ENCODE measurements at places on chromosomes 1 and 21. TPM values are rescaled to one million over a fixed set of nuclear protein-coding genes. Genes with fewer than 3 reads are reported as not detected.
A peak's percentile ranks its signal among the peaks of the same experiment; 100 is the strongest.

Gene NPR1
- 1.4 TPM for total RNA-seq

Gene TEX38
- not detected for total RNA-seq

Gene FBXO42
- total RNA-seq = 11.3 TPM

DNA sequence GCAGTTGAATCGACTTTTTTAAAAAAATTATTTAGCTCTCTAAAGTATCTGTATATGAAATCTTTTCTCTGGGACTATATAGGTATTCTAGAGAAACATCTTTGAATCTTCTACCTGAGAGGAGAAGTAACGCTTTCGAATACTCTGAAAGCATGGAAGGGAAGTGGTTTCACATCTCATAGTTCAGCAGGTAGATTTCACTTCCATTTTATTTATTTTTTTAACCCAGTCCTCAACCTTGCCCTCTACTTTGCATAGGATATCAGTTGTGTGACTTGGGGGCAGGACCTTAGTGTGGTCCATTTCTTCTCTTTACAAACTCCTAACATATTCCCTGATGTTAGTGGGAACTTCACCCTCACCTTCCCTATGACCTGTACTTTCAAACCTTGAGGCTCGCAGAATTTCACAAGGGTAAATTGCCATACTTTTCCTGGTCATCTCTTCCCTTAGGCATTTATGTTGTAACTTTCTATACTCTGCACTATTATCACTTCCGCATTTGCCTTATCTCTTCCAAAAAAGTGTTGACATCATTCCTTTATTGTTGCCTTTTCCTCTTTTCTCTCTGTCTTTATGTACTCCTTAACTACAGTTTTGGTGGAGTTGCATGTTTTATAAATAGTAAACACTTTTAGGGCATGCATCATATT lies 1208.5 kb upstream of the ADGRL4 start:
- H3K4me3 ChIP-seq = no peak overlapping the region
- H3K27me3 ChIP-seq = no peaks in the 10 kb centered on the region
- H3K36me3 ChIP-seq = no peaks in the 10 kb centered on the region
- no peak overlapping the region for H3K27ac ChIP-seq
- H3K4me1 ChIP-seq = no peaks in the 10 kb centered on the region

DNA sequence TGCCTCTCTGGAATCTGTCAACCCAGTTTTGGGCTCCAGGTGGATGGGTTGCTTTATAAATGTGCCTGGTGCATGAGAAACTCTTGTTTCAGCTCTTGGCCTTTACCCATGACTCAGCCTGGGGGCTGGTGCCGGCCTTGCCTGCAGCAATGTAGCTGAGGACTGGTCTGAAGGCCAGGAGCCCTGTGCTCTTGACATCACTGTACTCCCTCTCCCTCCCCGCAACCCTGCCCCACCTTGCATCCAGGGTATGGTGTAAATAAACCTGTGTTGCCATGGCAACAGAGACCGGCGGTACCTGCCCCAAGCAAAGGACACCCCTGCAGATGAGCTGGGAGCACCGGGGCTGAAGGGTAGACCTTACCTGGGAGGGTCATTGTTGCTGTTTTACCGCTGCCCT lies 13.3 kb downstream of the FAM151A start:
- no peaks in the 10 kb centered on the region for H3K27me3 ChIP-seq
- H3K4me3 ChIP-seq = no peak overlapping the region
- DNase-seq = no peak
- H3K4me1 ChIP-seq = peaks cover 11% of the 10 kb centered on the region
- H3K27ac ChIP-seq = no peak overlapping the region
- H3K36me3 ChIP-seq = no peaks in the 10 kb centered on the region

- H3K4me1 ChIP-seq = no peaks in the 10 kb centered on the region
- H3K27ac ChIP-seq = no peak overlapping the region
- no peak for DNase-seq
- H3K4me3 ChIP-seq = no peak overlapping the region
Observed at GRCh38 chr1:243727503-243728203, 122.4 kb downstream of the AKT3 start.

DNA sequence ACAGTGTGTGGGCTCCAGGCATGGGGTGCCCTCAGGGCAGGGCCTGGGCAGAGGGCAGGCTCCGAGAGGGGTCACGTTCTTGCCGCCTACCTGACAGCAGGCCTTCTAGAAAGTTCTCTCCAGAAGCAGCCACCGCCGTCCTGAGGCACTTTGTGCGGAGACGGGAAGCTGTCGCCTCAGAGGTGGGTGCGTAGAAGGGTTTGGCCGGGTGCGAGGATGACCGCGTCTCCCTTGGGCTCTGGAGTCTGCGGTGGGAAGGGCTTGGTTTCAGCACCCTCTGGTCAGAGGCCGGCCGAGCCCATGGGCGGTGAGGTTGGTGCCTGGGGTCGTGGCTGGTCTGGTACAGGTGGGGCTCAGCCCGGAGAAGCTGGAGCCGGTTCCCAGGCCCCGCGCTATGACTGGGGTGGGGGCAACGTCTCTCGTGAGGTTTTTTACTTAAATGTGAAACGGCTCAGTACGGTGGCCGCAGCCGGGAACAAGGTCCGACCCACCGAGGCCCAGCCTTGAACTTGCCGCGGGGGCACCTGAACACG lies 10.1 kb upstream of the TTLL10 start:
- peak overlapping the region; percentile 82 for H3K4me3 ChIP-seq
- H3K36me3 ChIP-seq = no peaks in the 10 kb centered on the region
- peak overlapping the region; percentile 81 for H3K27ac ChIP-seq

GRCh38 chr1:6956488-6957159 lies 171.4 kb downstream of the CAMTA1 start:
- H3K36me3 ChIP-seq = no peaks in the 10 kb centered on the region
- no peak overlapping the region for H3K27ac ChIP-seq
- no peak for DNase-seq
- no peaks in the 10 kb centered on the region for H3K27me3 ChIP-seq
- no peak overlapping the region for H3K4me3 ChIP-seq

DNA sequence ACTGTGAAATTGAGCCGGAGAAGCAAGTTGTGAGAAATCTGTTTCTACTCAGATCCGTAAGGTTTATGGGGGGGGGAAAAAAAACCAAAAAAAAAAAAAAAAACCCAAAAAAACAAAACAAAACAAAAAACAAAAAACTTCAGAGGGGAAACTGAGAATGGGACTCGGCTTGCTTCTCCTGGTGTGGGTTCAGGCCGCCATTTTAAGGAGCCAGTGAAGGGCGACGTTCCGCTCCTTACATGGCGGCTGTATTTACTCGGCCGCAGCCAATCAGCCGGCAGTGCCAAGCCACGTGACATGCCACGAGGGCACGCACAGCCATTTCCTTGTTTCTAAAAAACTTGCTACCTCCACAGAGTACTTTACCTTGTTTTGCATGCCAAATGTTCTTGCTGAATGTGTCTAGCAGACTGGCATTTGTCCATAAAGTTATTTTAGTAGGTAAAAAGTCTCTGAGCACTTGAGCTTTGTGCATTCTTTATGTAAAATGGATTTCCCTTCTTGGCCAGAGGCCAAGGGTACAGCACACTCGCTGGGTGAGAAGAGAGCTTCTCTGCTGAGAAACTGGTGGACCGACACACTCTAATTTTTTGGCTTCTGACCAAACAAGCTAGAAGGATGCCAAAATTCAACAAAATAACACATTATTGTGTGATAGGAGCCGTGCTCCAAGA lies 101.8 kb downstream of the NFIA start:
- H3K27me3 ChIP-seq = no peaks in the 10 kb centered on the region
- H3K27ac ChIP-seq = no peak overlapping the region
- no peaks in the 10 kb centered on the region for H3K36me3 ChIP-seq
- H3K4me3 ChIP-seq = no peak overlapping the region
- peak; percentile 50 for DNase-seq
- H3K4me1 ChIP-seq = no peaks in the 10 kb centered on the region

GRCh38 chr21:25578056-25578961 lies 29.0 kb downstream of the MRPL39 start:
- no peaks in the 10 kb centered on the region for H3K27me3 ChIP-seq
- no peak overlapping the region for H3K27ac ChIP-seq
- H3K4me1 ChIP-seq = no peaks in the 10 kb centered on the region
- H3K36me3 ChIP-seq = no peaks in the 10 kb centered on the region
- H3K4me3 ChIP-seq = no peak overlapping the region
- no peak for DNase-seq

- no peak overlapping the region for H3K27ac ChIP-seq
- no peaks in the 10 kb centered on the region for H3K27me3 ChIP-seq
- peaks cover 9% of the 10 kb centered on the region for H3K4me1 ChIP-seq
- DNase-seq = no peak
- H3K36me3 ChIP-seq = no peaks in the 10 kb centered on the region
- no peak overlapping the region for H3K4me3 ChIP-seq
Observed at GRCh38 chr1:150069923-150070322, 2.3 kb downstream of the VPS45 start.

- no peak for DNase-seq
- H3K27me3 ChIP-seq = no peaks in the 10 kb centered on the region
- no peak overlapping the region for H3K4me3 ChIP-seq
- no peaks in the 10 kb centered on the region for H3K36me3 ChIP-seq
- H3K27ac ChIP-seq = no peak overlapping the region
- no peaks in the 10 kb centered on the region for H3K4me1 ChIP-seq
Observed at GRCh38 chr1:158719664-158720063, 856 bp downstream of the OR6K3 start.

DNA sequence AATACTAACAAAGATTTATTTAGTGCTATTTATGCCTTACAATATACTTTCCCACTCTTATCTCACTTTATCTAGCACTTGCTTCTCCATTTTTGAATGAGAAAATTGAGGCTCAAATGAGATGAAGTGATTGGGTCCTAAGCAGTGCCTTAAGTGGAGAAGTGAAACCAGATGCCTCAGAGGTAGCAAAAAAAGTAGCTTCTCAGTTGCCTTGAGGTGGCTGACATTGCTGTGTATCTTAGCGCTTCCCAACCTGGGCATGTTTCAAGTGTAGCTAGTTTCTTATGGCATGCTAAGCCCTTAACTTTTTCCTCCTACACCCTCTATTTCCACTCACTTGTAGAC lies 390.4 kb downstream of the OMA1 start:
- H3K27me3 ChIP-seq = no peaks in the 10 kb centered on the region
- DNase-seq = no peak
- no peak overlapping the region for H3K27ac ChIP-seq
- H3K4me1 ChIP-seq = no peaks in the 10 kb centered on the region
- H3K4me3 ChIP-seq = no peak overlapping the region

Measured in Caco-2 (cell line).